ENCODE measurements at places on chromosomes 3 and 15.

DNA sequence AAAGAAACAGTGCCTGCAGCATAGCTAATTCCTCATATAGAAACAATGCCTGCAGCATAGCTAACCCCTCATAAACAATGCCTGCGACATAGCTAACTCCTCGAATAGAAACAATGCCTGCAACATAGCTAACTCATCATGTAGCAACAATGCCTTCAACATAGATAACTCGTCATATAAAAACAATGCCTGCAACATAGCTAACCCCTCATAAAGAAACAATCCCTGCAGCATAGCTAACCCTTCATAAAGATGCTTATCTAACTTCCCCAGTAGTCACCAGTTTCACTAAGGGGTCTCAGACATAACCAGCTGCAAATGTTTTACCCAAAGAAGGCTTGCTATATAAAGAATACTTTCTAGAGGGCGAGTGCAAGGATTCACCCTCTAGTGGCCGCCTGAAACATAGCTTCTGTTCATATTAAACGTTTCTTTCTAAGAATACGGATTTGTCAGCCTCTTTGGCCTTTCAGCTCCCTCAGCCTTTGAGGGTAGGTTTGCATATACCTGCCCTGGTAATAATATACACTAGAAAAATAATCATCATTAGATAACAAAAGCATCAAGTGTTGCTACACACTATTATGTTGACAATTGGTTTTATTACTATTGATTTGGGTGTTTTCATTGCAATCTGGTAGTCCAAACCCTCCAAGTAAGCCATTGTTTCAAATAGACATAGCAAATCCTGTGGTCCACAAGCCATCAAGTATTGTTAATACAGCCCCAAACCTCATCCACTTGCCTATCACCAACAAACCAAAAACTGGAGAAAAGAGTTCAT is 44.4 kb upstream of the FAN1 start:
- DNase-seq: no peak

- no peak for DNase-seq
These were observed 39.4 kb upstream of the SMAD3 start for GRCh38 chr15:67025719-67026609.

- DNase-seq: no peak
These were observed 325.4 kb downstream of the UACA start for GRCh38 chr15:70437882-70438451.

GRCh38 chr3:143958966-143959365 is 12.7 kb upstream of the DIPK2A start:
- no peak for DNase-seq

DNA sequence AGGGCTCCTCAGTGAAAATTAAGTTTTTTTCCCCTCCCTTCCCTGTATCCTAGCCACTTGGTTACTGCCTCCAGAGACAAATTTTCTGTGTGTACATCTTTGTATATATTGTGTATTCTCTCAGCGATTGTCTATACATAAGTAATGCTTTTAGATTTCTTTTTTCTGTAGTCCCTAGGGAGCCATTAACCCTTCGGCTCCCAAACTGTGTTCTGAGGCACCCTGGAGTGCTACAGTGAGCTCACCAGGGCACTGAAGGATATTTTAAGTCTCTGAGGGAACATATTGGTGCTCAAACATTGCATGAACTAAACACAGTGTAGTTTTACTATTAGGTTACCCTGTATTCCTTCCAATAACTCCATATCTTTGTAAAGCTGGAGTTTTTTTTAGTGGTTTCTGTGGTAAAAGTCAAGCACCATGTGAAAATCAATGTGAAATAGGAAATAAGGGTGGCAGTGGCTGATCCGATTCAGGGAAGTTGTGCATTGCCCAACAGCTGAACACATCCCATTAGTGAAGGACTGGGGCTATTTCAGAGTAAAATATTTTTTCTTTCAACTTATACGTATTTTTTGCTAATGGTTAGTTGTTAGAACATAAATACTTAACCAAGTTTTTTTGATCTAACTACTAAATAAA is 43.0 kb downstream of the USP13 start:
- no peak for DNase-seq

GRCh38 chr3:96233679-96234078 is 580.7 kb upstream of the EPHA6 start:
- no peak for DNase-seq

DNA sequence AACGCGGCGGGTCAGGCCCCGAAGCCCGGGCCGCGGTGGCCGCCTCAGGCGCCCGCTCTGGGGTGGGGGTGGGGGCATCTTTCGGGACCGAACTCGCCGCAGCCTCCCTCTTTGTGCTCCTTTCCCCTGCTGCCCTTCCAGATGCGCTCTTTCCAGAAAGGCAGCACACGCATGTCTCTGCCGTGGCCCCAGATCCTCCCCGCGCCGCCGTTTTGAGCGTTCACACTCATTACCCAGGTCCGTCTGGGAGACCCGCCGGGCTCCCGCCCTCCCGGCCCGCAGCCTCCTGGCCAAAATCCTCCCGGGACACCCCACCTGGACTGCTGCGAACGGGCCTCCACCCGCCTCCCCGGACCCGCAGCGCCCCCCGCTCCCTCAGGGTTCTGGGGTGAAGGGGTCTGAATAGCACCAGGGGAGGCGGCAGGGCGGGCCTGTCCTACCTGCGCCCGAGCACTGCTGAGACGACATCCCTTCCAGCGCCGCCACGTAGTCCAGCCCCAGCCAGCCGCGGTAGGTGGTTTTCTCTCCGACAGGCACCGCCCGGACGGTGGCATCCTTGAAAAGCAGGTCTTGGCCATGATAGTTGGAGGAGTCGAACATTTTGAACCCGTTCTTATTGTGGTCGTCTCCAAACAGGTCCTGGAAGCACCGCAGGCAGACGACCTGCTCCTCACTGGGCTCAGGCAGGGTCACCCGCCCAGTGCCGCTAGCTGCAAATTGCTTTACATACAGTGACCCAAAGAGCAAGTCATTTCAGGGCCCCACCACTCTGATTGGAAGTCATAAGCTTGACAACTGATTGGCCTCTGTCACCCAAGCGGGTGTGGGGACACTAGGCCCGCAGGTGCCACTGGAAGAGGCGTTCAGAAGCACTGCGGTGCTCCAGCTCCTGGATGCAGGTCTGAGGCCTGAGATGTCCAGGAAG is 25.9 kb downstream of the MELTF start:
- DNase-seq: peak; percentile 2

GRCh38 chr15:62099094-62099601 is 32.4 kb downstream of the C2CD4A start:
- DNase-seq: no peak

DNA sequence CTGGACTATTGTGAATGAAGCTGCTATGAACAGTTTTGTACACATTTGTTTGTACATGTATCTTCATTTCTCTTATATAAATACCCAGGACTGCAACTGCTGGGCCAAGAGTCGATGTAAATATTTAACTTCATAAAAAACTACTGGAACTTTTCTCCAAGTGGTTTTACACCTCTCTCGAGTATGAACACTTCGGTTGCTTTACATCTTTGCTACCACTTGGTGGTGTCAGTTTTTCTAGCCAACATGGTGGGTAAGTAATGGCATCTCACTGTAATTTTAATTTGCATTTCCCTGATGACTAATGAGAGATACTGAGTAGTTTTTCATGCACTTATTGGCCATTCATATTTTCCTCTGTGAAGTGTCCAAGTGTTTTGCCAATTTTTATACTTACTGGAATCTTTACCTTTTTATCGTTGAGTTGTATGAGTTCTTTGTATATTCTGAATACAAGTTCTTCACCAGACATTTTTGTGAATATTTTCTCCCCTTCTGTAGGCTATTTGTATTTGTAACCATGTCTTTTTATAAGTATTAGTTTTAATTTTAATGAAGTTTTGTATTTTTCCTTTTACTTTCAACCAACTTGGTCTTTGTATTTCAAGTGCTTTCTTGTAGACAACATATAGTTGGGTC is 44.4 kb downstream of the PCOLCE2 start:
- no peak for DNase-seq
